ENCODE measurements at places on chromosomes 1 and 21.

DNA sequence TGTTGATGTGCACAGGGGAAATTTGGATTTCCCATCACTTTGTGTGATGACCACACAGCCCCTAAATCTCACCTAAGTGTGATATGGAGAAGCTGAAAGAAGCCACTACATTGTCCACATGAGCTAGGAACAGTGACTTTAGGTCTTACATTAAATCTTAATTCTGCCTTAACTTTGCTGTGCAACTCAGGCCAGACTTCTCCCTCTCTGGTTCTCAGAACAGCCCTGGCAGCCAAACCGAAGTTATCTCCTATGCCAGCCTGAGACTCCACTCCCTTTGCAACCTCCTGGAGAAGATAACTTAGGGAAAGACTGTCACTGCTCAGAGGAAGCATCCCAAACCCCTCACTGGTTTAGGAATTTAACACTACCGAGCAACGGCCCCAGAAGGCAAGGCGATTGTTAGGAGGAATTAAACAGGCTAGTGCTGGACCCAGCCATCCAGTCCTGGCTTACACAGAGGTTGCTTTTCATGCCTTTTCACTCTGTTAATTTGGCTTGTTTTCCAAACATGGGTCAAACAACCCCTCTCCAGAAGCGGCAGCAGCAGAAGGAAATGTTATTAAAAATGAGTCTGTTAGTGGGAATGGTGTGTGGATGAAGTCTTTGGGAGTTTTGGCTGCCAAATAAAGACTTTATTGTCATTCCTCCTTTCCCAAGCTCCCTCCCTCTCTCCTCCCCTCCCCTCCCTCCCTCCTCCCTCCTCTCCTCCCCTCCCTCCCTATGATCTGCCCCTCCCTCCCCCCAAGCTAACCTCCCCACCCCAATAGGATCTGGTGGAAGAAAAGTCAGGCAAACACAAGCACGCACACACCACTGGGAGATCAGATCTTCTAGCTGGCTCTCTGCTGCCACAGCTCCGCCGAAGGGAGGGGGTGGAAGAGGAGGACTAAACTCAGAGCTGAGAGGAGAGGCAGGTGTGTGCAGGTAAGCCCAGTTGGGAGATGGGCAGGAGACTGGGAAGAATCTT is at the start of gene PRELP:
Gene PRELP, plus strand, starts transcription at position 795 of the 970 bp plus-strand sequence. CDS start 7,379 bp downstream, outside the sequence.
- no peak for DNase-seq

GRCh38 chr1:159441360-159441759 is 1.8 kb downstream of the OR10J1 start:
- DNase-seq: no peak

DNA sequence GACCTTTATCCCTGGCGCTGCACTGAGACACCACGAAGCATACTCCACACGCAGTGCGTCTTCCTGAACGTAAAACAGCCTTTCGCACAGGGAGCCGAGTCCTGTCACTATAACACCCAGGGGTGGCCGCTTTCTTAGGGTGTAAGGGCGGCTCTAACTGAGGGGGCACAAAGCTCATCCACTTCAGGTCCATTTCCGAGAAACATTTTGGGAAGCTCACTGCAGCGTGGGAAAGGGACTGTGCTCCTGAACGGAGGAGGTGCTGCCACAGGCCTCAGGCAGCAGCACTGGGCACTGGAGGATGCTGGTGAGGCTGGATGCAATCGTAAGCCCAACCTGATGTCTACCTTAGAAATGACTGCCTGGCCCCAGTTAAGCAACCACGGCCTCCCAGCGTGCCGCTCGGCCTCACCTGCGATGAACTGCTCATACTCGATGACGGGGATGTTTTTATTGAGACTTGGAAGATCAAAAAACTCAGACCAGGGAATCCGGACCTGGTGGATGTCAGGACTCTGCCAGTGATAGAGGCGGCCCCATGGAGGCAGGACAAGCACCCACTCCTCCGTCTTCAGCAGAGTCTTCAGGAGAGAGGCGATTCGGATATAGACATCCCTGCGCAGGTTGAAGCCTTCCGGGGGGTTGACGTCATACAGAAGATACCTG is 2.3 kb downstream of the POFUT2 start:
- no peak for DNase-seq

- DNase-seq: no peak
These were observed at the start of gene ZBTB7B for GRCh38 chr1:155002464-155003226. Gene ZBTB7B (plus strand): TSS chr1:155002802. CDS start chr1:155014661, 11,859 bp downstream.

- no peak for DNase-seq
These were observed 513 bp downstream of the GTF2B start for GRCh38 chr1:88890791-88891317.

DNA sequence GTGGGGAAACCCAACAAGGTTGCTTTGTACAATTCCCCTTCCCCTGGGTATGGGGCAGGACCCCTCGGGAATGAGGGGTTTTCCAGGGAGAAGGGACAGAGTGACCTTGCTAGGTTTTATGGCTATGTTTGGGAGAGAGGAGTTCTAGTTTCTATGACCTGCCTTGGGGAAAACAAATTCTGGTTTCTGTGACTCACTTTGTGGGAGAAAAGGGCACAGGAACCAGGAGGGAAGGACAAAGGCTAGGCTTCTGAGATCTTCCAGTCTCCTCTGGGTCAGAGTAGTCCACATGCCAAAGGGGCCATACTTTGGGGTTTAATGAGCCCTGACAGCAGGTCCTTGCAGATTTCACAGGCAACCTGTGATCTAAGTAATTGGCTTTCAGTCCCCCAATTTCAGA is 5.5 kb upstream of the PTGER3 start:
- DNase-seq: no peak

DNA sequence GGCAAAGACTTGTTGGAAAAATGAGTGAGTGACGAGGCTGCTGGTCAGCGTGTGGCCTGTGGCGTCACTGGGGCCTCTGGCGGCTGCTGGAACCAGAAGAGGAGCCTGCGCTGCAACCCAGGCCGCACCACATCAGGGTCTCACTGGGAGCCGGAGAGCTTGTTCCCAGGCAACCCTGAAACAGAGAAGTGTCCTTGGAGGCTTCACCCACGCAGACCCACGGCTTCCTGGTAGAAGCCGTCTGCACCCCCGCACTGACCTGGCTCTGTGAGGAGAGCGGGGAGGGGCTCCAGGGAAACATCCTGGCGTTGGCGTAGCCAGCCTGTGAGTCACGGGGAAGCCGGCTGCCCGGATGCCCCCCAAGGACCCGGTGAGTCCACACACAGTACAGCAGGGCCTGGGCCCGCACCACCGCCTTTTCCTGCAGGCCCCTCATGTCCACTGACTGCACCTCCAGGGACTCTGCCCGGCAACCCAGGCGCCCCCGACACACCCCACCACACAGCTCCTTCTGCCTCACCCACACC is 57.4 kb downstream of the COL6A1 start:
- DNase-seq: no peak

DNA sequence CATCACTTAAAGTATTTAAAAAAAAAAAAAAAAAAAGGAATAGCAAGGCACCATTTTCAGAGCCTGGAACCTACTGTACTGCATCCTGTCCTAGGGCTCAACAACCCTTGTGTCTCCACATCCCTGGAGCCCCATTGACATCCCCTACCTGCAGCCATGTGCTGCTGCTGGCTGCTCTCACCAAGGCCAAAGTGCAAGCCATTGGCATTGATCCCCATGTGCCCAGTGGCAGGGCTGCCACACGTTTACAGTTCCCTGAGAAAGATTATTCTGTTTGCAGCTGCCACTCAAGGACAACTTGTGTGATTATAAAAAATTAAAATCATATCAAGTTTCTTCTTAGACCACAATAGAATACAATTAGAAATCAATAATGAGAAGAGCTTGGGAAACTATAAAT is 129.9 kb downstream of the LHX8 start:
- DNase-seq: no peak

DNA sequence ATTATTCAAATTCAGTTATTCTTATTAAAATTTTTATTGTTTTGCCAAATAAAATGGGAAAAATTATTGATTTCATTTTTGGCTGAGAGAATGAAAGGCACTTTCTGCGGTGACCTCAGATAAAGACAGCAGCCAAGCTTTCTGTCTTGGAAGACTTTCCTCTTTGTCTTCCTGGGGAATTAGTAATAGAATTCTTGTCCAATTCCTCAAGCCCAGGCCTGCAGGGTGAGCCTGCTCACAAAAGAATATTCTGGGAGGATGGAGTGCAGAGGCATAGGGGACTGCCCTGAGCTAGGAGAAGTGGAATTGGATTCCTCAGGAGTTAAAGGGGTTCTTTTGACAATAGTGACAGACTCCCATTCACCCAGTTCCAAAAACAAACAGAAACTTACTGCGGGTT is 614.5 kb upstream of the ADGRL2 start:
- DNase-seq: no peak

- no peak for DNase-seq
These were observed 24.9 kb downstream of the OLFML2B start for GRCh38 chr1:161998811-161999210.

DNA sequence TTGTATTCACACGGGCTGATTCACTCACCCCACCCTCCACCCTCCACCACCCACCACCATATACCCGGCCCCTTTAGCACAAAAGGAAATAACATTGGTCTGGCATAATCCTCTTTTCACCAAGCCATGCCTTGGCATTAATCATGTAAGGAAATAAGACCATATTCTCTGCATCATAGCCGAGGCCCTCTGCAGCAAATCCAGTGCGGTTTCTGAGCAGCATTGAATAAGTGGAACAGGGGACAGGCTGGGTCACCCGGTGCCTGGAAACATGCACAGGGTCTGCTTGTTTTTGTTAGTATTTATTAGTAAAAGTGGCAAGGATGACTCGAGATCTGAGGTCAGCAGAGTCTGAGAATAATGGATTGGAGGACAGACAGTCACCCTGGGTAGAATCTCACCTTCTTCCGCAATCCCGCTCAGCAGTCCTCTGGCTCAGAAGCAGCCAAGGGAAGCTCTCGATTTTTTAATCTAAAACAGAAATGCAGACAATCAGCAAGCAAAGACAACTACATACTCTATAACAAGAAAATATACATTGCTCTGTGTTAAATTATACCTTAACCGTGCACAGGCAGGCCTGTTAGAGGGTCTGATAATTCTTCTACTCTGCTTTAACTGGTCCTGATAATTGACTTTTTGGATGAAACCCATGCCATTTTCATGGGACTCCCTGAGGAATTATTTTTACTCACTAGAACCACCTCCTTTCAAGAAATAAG is 52.4 kb upstream of the CDC42BPA start:
- no peak for DNase-seq

GRCh38 chr1:45272913-45273371 is 53.8 kb upstream of the HPDL start:
- no peak for DNase-seq

DNA sequence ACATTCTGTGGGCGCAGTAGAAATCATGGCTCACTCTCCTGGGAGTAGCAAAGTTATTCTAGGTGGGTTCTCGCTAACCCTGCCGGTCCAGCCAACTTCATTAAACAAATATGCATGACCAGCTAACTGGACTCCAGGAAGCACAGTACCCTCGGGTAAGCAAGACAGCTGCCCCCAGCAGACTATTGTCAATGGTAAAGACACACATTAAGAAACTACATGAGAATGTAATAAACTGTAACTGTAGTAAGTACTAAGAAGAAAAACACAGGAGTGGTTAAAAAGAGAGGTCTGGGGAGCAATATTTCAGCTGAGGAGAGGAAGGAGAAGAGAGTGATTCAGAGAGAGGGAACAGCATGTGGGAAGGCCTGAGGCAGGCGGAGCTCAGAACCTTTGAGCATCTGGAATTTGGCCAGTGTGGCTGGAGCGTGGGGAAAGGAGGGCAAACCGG is 7.4 kb downstream of the SLC2A5 start:
- no peak for DNase-seq

DNA sequence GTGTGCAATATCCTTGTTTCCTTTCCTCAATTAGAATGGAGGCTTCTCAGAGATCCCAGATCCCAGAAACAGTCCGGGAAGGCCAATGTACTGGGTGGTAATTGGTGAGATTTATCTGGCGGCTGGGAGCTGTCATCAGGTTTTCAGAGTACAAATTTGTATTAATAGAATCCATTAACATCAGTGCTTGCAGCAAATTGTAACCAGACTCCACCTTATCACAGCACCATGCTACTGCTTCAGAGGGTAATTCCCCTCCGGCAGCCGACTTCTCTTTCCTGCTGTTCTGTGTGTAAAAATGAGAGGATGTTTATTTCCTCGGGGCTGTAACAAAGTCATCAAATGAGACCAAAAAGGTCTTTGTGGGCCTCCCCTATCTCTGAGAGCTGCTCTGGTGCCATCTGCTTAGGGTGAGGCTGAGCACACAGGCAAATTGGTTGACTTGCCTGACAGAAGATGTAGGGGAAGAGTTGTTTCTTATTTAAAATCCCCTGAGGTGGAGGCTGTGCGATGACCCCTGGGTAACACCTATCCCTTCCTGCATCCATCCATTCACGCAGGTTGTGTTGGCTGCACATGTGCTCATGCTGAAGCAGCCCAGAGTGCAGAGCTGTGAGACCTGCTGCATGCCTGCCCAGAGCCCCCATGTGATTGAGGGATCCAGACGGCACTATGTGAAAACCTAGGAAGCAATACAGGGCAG is 19.2 kb downstream of the NFASC start:
- no peak for DNase-seq

- DNase-seq: no peak
These were observed 13.8 kb downstream of the USP25 start for GRCh38 chr21:15743593-15743992.

- no peak for DNase-seq
These were observed 35.9 kb upstream of the RASAL2 start for GRCh38 chr1:178057912-178058534.

DNA sequence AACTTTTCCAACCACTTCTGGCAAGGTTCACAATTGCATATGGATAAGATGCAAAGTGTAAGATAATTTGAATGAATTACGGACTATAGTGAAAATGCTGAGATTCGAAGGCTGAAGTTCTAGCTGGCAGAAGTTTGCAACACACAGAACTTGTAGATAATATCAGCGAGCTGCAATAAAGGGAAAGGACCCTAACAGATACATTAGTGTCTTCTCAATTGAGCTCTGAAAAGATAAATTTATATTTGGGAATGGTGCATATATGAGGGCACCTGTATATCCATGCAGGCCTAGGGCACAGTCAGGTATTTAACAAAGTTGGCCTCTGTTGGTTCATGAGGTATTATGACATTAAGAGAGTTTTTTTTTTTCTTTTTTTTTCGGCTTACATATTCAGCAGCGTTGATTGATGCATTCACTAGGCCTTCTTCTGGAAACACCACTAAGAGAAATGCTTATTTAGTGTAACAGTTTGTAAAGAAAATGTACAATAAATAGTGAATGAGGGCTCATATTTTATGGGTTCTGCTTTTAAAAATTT is 2.2 kb downstream of the NFIA start:
- no peak for DNase-seq

GRCh38 chr1:95340061-95340460 is 106.1 kb downstream of the RWDD3 start:
- no peak for DNase-seq

GRCh38 chr21:34201001-34201400 is 127.6 kb downstream of the MRPS6 start:
- no peak for DNase-seq
